ENCODE measurements at places on chromosomes 4 and X.

DNA sequence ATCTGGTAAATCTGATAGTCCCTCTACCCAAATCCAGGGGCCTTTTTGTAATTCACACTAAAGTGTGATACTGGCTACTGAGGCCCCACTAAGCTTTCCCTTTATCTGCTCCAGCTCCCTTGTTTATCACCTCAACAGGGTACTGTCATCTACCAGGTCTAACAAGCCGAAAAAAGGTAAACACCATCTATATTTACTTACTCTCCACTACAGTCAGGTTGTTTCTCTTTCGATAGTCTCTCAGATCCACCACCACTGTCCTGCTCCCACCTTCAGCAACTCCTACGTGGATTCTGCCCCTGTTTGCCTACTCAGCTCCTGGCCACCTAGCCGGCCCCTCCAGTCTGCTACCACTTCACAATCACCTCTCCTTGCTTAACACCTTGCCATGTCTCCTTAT, 3.3 kb downstream of the ITIH6 start:
- no peak for DNase-seq

- DNase-seq = peak; percentile 60
Measured at GRCh38 chr4:75995727-75996126, 5.0 kb upstream of the SDAD1 start.

GRCh38 chr4:16416601-16417000, 190.3 kb upstream of the TAPT1 start:
- no peak for DNase-seq

DNA sequence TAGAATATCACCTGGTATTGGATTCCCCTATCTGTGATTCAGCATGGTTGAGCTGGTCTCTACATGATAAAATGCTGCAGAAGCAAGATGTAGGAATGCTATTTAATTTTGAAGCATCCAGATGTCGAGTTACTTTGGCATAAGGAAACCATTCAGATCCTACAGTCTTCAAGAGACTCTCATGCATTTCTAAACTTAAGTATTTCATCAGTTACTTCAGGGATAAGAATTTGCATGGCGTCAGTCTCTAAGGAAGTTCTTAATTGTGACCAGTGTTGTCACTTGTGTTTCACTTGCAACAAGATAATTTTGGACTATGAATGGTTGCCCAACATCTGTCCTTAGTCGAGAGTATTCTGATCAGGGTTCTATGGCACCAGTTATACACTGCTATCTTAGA, 192.4 kb downstream of the CCNG2 start:
- DNase-seq = peak; percentile 57

DNA sequence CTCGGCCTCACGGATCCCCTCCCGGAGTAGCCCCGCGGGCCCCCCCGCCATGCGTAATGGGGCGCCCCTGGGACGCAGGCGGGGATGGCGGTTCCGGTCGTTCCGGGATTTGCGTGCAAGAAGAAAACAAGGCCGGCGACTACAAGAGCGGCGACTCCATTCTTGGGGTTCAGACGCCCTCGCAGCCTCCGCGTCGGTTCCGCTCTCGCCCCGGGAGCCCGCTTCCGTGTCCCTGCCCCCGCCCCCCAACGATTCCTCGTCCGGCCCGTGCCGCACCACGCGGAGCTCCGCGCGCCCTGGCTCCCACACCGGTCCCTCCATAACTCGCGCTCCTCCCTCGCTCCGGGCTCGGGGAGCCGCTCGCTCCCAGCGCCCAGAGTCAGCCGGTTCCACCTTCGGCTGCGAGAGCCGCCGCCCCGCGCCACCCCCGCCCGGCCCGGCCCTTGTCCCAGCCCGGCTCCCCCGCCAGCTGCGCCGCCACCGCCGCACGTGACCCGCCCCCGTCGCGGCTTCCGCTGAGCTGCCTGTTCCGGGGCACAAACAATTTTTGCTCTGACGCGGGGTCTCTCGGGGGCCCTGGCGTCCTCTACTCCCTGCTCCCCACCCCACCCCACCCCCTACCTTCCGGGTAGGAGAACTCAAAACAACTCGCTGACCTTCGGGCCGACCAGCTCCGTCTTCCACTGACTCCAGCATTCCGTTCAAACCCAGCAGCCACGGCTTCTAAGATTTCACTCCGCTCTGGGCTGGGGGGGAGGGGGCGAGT, 78.8 kb upstream of the BCOR start:
- no peak for DNase-seq

DNA sequence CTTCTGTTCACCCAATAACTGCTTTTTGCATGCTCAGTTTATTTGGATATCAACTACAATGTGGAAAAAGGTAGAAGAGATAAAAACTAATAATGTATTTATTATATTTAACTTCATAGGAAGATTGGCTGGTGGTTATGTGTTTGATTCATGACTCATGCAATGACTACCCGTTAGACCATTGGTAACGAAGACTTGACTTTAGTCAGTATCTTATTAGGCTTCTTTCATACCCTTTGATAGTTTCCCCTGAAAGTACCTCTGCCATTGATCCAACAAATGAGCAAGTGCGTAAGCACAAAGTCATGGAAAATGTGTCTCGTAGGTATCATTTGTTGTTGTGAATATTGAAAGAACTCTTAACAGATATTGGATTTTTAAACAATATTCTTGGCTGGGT, 394.7 kb downstream of the PPP3CA start:
- no peak for DNase-seq

GRCh38 chr4:163858515-163858914, 364.0 kb downstream of the TMA16 start:
- no peak for DNase-seq

- no peak for DNase-seq
Measured at GRCh38 chr4:45064741-45065140, 338.4 kb upstream of the GNPDA2 start.

GRCh38 chr4:40458683-40459082, 123.5 kb downstream of the CHRNA9 start:
- no peak for DNase-seq

- DNase-seq = no peak
Measured at GRCh38 chr4:139247700-139248238, 32.3 kb downstream of the MGARP start.

GRCh38 chrX:50606300-50606950, 135.8 kb upstream of the DGKK start:
- no peak for DNase-seq

- DNase-seq = no peak
Measured at GRCh38 chr4:185139736-185140135, 3.3 kb upstream of the SLC25A4 start.

GRCh38 chr4:56286763-56287162, 100.5 kb downstream of the AASDH start:
- DNase-seq = no peak

DNA sequence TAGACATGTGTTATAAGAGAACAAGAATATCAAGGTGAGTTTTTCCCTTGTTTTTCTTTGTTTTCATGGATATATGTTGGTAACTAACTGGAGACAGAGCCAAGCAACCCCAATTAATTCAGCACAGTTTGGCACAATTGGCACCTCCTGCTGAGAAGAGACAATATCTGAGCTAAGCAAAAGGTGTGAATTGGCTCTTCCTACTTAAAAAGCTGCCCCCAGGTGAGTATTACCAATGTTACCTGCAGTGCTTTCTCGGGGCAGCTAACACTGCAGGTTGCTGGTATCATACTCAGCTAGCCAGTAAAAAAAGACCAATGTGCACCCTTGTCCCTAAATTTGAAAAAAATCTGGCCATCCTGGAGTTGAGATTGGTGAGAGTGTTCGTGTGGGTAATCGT, 871.2 kb upstream of the TENM3 start:
- no peak for DNase-seq

DNA sequence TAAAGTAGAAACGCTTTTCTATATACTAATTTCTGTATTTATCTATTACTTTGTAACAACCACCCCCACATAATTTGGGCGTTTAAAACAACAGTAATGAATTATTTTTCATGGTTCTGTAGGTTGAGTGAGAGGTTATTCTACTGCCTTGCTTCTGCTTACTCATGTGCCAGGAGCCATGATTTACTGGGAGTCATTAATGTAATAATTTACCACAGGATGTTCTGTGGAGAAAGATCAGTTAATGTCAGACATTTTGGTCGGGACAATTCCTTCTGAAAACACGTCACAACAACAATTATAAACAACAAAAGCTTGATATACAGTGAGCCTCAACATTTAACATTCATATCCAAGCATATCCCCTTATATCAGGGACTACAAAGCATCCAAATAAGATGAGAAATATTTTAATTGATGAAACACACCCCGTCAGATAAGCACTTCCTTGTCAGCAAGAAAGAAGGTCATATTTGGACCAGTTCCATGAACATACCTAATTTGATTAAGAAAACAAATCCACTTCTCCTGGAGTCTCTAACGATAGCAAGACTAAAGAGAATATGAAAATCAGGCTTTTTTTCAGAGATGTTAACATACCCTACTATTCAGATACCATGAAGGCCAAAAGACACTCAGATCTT, 238.5 kb downstream of the PRDM5 start:
- DNase-seq = no peak

DNA sequence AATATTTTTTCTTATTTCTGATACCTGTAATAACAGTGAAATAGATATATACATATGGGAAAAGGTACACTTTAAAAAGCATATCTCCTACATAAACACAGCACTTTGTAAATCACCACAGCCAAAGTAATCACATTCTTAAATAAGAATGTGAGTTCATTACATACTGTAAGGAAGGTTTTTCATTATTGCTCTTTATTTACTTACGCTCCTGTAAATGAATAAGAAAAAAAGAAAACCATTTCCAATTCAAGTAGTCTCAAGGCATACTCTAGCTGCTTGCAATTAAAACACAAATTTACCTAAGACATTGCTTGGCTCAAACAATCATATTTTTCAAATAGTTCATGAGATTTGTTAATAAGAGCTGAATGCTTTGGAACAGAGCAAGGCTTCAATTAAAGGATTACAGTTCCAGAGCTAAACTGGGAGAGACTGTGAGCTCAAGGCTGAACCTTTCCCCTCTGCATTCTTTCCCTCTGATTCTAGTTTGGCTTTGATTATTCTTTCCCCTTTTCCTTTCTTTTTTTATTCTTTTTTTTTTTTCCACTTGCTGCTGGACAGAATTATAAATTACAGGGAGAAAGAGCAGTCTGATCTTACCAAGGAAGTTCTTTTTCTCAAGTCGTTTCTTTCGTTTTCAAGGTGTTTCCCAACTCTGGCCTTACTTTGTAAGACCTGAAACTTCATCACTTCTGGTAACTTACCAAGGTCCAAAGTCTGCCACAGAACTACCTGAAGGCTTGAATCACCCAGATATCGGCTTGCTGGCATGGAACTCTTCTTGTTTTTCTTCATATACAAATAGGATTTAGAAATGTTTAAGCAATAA, 278.3 kb downstream of the INPP4B start:
- peak; percentile 43 for DNase-seq

DNA sequence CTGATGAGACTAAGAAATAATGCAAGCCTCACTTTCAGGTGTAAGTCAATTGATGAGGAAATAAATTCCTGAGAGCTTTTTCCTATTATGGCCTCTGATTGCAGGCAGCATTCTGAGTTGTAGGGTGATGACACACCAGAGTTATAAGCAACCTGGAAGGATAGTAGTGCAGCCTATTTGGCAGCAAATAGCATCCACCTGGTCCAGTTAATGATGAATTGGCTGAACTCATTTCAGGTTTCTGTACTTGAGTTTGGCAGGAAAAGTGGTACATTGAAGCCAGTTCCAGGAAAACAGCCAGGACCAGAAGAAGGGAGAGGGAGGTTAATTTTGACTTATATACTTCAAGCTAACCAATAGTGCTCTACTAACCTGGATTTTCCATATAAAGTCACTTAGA, 316.8 kb downstream of the NAF1 start:
- DNase-seq = no peak

DNA sequence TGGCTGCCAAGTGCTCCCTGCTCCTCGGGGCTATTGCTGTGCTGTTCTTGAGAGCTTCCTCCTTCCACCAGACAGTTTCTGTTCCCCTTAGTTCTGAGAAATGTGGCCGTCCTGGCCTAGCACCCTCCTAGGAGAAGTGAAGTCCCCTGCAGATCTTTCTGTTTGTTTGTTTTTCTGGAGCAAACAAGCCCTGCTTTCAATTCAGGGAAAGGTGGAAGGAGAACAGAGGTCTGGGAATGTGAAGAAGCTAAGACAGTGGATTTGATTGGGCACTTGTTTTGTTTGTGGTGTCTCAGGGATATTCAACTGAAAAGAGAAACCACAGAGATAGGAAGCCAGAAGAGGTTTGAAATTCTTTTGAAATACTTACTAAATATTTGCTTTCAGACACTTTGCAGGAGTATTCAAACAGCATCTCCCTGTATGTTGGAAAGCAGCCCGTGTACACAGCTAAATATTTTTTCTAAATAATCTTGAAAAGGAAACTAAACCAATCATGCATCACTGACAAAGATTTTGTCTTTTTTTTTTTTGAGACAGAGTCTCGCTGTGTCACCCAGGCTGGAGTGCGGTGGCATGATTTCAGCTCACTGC, 36.5 kb upstream of the PPM1K start:
- peak; percentile 30 for DNase-seq

DNA sequence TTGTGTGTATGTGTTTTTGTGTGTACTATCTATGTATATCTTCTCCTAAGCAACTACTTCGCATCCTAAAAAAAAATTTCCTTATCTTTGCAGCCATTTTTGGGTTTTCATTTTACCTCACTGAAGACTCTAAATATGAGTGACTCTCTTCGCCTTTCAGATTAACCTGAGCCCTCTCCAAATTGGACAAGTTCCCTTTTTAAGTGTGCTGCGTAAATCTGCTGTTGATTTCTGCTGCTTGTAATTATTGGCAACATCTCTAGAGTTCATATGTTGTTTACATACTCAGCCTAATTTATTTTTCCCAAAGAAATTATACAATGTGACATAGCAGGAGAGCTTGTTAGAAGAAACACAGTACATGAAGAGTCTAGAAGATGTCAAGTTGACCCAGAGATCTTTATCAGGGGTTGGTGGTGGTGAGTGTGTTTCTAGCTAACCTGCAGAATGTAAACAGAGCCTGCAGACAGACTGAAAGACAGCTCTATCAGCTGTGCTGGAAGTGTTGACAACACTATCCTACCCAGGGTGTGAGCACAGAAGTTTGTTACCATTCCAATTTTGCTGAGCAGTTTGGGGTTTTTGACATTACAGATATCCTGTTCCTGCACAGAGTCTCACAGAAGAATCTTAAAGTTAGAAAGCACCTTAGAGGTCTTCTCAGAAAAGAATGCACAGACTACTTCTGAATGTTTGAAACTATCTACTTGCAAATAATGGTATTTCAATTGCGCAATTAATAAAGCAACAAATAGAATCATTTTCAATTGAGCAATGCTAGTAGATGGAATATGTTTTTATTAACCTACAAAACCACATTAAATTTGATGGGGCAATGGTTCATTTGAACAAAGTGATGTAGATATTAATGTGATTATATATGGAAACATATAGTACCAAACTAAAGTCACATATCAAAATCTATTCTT, 12.5 kb downstream of the SOX3 start:
- DNase-seq = no peak

- peak; percentile 10 for DNase-seq
Measured at GRCh38 chr4:7434766-7435150, at the start of gene PSAPL1. Gene PSAPL1, minus strand, starts transcription at chr4:7434930. Its CDS starts 51 bp downstream, at chr4:7434879.

- no peak for DNase-seq
Measured at GRCh38 chr4:103892586-103892985, 172.8 kb upstream of the TACR3 start.
